ENCODE measurements at places on chromosomes 12 and 14.

- DNase-seq, result no peak
Measured at GRCh38 chr14:57362361-57362760, 28.0 kb upstream of the NAA30 start.

- DNase-seq, result no peak
Measured at GRCh38 chr14:99986396-99986795, 78.8 kb upstream of the EVL start.

DNA sequence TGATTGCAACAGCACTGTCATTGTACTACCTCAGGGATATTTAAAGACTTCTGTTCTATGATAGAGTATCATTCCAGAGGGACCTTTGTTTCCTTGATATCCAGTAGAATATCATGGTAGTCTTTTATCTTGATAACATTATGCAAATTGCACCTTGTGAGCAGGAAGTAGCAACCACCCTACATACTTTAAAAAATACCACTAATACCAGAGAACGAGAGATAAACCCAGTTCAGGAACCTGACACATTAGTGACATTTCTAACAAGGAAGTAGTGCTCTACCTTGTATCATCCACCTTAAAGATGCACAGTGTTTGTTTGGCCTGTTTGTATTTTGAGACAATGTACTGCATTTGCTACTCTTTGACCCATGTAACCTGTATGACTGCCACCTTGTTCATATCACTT lies 8.8 kb upstream of the MAP4K5 start:
- DNase-seq, result no peak

DNA sequence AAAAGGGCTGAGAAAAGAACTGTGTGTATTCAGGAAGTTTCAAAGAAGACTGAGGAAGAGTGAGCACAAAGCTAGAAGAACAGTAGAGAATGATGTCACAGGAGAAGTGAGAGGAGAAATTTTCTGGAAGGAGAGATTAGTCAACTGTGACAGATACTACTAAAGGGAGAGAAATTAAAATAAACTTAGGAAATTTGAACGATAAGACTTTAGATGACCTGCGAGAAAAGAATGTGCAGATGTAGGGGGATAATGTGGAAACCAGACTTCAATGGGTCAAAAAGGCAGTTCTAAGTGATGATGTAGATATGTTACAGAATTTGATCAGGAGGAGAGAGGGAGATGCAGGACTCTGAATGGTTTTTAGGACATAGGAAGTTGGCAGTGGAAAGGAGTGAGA lies 287.4 kb downstream of the SYT1 start:
- DNase-seq, result peak; percentile 10

DNA sequence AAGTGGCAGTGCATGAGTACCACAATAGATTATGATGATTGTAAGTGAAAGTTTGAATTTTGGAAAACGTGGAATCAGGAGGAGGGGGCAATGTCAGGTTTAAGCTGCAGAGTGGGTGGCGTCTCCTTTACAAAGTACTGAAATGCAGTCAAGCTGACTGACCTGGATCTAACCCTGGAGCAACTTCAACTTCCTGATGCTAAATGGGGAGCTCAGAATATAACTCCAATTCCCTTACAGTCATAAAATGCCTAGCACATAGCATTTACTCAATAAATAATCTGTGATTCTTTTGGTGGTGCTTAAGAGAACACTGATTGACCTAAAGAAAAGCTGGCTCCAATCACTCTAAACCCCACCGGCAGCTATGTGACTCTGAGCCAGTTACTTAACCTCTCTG lies 38.5 kb downstream of the CCDC60 start:
- DNase-seq, result no peak

GRCh38 chr12:78241446-78241845 lies 410.8 kb downstream of the NAV3 start:
- no peak for DNase-seq

GRCh38 chr12:92272061-92272964 lies 126.7 kb upstream of the BTG1 start:
- DNase-seq, result no peak

GRCh38 chr14:90297876-90298629 lies 33.7 kb downstream of the NRDE2 start:
- DNase-seq, result no peak

- no peak for DNase-seq
Measured at GRCh38 chr14:80275208-80275850, 64.0 kb upstream of the DIO2 start.

- no peak for DNase-seq
Measured at GRCh38 chr14:75705014-75705413, 44.0 kb downstream of the TTLL5 start.

DNA sequence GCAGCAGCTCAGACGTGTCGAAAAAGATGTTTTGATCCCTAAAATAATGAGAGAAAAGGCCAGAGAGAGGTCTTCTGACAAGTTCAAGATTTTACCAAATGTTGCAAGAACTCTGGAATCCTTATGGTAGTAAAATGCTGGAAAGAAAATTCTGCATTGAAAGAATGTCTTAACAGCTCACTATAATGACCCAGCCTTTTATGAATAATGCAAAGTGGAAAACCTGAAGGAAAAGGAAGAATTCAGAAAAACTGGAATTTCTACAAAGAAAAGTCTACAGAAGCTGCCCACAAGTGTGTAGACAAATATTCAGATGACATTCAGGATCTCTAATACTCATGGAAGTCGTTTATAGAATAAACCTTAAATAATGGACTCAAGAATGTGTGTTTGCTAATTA lies 1.8 kb upstream of the CCDC88C start:
- DNase-seq, result no peak

DNA sequence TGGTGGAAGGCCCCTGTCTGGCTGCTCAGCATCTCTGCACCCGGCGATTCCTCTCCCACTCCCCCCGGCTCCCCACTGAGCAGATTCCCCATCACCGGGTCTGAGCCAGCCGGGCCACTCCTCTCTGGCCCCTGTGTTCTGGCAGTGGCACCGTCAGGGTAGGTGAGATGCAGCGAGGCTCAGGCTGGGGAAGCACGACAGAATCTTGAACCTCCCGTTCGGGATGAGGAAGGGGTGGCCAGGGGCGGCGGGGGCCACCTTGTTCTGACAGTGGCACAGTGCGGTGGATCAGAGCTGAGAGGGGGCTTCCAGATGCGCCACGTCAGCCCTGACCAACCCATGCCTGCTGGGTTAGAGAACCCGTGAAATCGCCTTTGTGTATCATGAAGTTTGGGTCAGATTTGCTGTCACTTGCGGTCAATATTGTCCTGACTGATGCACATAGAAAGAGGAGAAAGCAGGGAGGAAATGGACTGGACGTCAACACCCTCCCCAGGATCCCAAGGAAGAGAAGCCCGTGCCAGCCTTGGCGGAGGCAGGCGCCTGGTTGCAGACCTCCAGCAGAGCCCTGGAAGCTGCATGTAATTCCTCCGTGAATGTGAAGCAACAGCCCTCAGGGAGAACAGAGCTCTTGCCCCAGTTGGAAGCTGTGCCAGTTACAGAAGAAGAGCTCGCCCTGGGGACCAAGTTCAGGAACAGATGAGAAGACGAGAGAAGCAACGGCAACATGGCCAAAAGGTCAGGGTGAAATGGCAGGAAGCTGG lies 137.1 kb upstream of the SFSWAP start:
- DNase-seq, result no peak

DNA sequence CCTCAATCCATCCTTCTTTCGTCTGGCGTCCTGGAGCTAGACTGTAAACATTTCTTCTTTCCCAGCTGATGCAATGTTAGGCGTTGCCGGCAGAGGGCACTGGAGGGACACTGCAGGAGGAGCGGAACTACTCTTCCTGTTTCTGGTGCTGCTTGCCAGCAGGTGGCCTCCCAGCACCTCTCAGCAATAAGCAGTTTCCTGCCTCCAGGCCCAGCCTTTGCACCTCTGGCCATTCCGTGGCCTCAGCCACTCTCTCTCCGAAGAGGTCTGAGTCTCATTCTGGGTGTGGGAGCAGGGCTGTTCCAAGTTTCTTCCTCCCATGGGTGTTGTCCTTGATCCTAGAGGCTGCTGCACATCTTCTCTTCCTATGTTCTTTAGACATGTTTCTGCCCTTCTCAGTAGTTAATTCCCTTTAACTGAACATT lies 7.5 kb upstream of the ASPG start:
- peak; percentile 54 for DNase-seq

GRCh38 chr12:130816097-130816496 lies 23.0 kb downstream of the STX2 start:
- no peak for DNase-seq

GRCh38 chr14:73613419-73613963 lies 1.2 kb downstream of the ACOT6 start:
- no peak for DNase-seq

GRCh38 chr12:54984658-54985376 lies at the start of gene TESPA1:
TESPA1 (minus strand) TSS chr12:54984762; CDS start chr12:54974562, 10,200 bp downstream.
- no peak for DNase-seq

GRCh38 chr12:124432376-124432775 lies 135.0 kb downstream of the NCOR2 start:
- no peak for DNase-seq

- DNase-seq, result no peak
Measured at GRCh38 chr14:29220072-29220471, 453.5 kb downstream of the FOXG1 start.

GRCh38 chr12:67671892-67672291 lies 23.3 kb downstream of the DYRK2 start:
- no peak for DNase-seq

GRCh38 chr12:51850081-51850964 lies 1.8 kb upstream of the FIGNL2 start:
- no peak for DNase-seq

GRCh38 chr12:121980191-121980891 lies 41.3 kb upstream of the BCL7A start:
- DNase-seq, result no peak

DNA sequence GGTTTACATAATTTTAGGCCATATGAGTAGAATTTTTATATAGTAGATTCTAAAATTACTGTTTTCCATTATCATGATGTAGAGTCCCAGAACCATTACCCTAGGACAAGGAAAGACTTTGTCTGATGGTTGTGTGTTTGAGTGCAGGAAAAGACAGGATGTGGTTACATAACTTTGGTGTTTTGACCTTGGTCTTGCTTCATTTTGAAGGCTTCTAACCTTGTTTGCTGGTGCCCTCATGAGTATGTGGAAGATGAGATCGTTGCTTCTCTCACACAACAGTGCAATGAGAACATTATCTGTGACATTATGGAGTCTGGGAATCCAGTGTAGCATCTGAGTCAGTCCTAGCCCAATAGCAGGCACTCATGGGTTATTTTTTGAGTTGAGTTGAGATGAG lies 106.2 kb downstream of the IGF1 start:
- DNase-seq, result no peak

DNA sequence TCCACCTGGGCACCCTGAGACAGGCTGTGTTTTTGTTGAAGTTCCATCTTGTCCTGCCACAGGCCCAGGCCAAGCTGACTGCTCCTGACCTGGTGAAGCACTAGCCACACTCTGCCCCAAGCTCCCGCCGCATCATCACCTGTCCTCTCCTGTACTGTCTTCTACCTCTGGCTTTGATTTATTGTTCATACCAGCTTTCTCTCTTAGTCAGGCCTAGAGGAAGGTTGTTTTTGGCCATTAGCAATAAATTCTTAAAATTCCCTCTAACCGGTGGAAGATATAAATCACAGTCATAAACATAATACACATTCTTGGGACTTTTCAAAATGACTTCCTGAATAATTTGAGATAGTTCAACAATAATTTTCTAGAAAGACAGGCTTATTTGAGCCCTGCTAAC lies 169.4 kb downstream of the DAD1 start:
- DNase-seq, result no peak

GRCh38 chr14:51304941-51305340 lies 64.9 kb downstream of the TMX1 start:
- peak; percentile 80 for DNase-seq

- no peak for DNase-seq
Measured at GRCh38 chr12:16112612-16113560, 164.6 kb downstream of the SLC15A5 start.

- DNase-seq, result no peak
Measured at GRCh38 chr12:103821773-103822172, 19.3 kb downstream of the NT5DC3 start.

GRCh38 chr14:59161561-59162175 lies 26.8 kb upstream of the DAAM1 start:
- peak; percentile 33 for DNase-seq

GRCh38 chr12:57727758-57728395 lies 10.7 kb downstream of the AGAP2 start:
- DNase-seq, result no peak

DNA sequence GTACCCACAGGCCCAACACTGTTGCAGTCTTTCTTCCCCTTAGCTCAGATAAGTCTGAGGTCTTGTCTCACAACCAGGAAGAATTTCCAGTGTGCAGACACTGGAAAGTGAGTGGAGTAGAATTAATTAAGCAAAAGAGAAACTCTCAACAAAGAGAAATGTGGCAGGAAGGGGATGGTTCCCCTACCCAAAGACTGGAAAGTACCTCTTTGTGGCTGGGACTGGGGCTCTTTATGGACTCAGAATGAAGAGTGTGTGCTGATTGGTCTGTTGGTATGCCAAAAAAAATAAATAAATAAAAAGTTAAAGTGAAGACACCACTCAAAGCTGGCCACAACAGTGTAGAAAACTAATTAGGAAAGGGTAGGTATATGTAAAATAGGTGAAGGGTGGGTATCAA lies 26.4 kb downstream of the GLIPR1L1 start:
- no peak for DNase-seq

DNA sequence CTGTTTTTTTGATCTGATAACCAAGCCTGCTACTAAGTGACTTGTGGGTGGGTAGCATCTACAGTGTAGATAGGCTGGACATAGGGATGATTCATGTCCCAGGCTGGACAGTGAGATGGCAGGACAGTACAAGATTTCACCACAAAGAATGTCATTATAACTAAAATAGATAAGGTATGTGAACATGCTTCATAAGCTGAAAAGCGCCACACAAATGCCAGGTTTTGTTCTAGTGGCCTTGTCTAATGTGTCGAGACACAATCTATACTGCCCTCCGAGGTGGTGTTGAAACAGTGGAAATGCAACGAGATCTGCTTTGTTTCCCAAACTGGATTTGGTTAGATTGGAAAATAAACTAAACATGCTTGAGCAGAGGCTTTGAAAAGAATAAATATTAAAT lies 4.4 kb downstream of the LGALS3 start:
- DNase-seq, result no peak

GRCh38 chr12:12796928-12797793 lies 11.7 kb downstream of the APOLD1 start:
- no peak for DNase-seq

Measured in AG04450 (cell line).